ENCODE measurements at places on chromosomes 11 and 22.

DNA sequence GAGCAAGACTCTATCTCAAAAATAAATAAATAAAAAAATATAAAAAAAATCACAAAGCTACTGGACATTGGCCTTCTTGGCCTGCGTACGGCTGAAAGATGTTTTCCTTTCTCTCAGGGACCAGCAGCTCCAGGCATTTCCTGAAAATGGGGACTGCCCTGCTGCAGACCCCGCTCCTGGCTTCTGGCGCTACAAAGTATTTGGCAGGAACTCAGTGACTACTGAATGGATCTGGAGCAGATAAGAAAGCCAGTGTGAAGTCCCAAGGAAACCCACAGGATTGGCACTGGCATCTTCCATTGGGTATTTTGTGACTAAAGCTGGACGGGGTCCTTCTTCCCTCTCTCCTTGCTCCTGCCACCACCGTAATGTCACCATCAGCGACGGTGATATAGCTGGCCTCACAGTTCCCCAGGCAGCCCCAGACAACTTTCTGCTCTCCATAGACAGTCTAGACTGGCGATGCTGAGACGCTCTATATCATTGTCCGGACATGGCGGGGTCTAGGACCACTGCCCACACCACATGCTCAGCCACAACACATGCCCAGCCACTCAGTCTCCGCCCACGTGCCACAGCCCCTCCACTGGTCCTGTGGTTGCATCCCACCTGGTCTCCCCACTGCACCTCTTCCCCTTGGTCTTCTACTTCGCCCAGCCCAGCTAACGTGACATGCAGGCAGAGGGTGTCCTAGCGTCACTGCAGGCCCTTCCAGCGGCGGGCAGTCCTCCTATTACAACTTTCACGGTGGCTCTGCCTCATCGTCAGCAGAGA is 22.7 kb upstream of the YPEL1 start:
- H3K4me3 ChIP-seq = no peak overlapping the region
- peaks cover 27% of the 10 kb centered on the region for H3K36me3 ChIP-seq
- H3K4me1 ChIP-seq = peaks cover 49% of the 10 kb centered on the region
- no peak overlapping the region for H3K27ac ChIP-seq
- H3K27me3 ChIP-seq = no peaks in the 10 kb centered on the region

DNA sequence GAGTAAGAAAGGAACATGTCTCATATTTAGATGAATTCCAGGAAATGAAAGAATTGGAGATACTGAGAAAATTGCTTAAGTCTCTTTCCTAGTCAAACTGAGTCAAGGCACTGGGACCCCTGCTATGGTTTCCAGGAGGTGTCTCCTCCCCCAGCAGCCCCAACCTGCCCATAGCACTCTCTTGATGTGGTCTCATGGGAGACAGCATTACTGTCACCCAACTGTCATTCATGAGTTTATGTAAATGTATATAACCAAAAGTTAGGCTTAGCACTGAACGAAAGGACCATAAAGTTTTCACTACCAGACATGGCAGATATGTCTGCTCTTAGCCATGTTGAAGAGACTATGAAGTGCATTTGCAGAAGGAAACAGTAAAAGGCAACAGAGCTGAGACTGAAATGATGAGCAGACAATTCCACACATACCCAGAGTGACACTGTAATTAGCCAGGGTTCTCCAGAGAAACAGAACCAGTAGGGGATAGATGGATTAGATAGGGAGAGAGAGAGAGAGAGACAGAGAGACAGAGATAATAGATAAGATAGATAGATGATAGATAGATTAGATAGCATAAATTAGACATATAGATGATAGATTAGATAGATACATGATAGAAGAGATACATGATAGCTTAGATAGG is 328.1 kb downstream of the BRD1 start:
- H3K4me1 ChIP-seq = no peaks in the 10 kb centered on the region
- H3K36me3 ChIP-seq = no peaks in the 10 kb centered on the region
- no peak overlapping the region for H3K27ac ChIP-seq
- no peaks in the 10 kb centered on the region for H3K27me3 ChIP-seq
- H3K4me3 ChIP-seq = no peak overlapping the region

GRCh38 chr11:71397331-71397860 is 50.8 kb downstream of the DHCR7 start:
- no peak overlapping the region for H3K4me3 ChIP-seq
- H3K27me3 ChIP-seq = peaks cover 33% of the 10 kb centered on the region
- H3K36me3 ChIP-seq = no peaks in the 10 kb centered on the region
- peak; percentile 73 for DNase-seq
- H3K4me1 ChIP-seq = no peaks in the 10 kb centered on the region

DNA sequence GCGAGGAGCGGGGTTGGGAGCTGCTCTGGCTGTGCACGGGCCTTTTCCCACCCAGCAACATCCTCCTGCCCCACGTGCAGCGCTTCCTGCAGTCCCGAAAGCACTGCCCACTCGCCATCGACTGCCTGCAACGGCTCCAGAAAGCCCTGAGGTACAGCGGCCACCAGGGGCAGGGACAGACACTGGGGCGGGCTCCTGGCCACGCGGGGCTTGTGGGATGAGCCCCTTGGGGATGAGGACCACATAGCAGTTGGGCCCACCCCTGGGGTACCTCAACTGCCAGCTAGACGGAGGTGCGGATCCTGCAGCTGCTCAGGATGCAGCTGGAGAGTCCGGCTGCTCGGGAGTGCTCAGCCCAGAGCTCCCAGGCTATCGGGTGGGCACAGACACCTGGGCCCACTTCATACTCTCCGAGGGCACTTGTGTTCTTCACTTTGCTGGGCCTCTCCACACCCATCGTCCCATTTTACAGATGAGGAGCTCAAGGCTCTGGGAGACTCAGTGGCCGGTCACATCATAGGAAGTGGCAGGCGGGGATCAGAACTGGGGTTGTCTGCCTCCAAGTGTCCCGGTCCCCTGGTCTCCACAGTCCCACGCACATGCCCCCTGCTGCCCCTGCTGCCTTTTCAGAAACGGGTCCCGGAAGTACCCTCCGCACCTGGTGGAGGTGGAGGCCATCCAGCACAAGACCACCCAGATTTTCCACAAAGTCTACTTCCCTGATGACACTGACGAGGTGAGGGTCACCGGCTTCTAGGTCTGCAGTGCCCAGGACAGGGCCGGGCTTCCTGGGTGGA is 77.6 kb downstream of the MYO7A start:
- H3K4me3 ChIP-seq = no peak overlapping the region
- no peaks in the 10 kb centered on the region for H3K4me1 ChIP-seq
- DNase-seq = peak; percentile 49
- no peak overlapping the region for H3K27ac ChIP-seq
- H3K27me3 ChIP-seq = no peaks in the 10 kb centered on the region

GRCh38 chr22:42725606-42726355 is 5.1 kb upstream of the A4GALT start:
- no peak overlapping the region for H3K27ac ChIP-seq
- peaks cover 15% of the 10 kb centered on the region for H3K4me1 ChIP-seq
- no peaks in the 10 kb centered on the region for H3K36me3 ChIP-seq
- H3K4me3 ChIP-seq = no peak overlapping the region

Measured in osteoblast (primary cell).